NCI-H1930 (cell line): ENCODE measurements at places on chromosomes 7 and 10.

GRCh38 chr7:41312235-41312634 lies 390.7 kb downstream of the INHBA start:
- no peak for DNase-seq

GRCh38 chr10:124231168-124232155 lies 138.1 kb upstream of the CHST15 start:
- DNase-seq: no peak

GRCh38 chr10:117096599-117097201 lies 41.4 kb downstream of the VAX1 start:
- DNase-seq: no peak

GRCh38 chr10:101538446-101538845 lies 49.6 kb downstream of the POLL start:
- no peak for DNase-seq

DNA sequence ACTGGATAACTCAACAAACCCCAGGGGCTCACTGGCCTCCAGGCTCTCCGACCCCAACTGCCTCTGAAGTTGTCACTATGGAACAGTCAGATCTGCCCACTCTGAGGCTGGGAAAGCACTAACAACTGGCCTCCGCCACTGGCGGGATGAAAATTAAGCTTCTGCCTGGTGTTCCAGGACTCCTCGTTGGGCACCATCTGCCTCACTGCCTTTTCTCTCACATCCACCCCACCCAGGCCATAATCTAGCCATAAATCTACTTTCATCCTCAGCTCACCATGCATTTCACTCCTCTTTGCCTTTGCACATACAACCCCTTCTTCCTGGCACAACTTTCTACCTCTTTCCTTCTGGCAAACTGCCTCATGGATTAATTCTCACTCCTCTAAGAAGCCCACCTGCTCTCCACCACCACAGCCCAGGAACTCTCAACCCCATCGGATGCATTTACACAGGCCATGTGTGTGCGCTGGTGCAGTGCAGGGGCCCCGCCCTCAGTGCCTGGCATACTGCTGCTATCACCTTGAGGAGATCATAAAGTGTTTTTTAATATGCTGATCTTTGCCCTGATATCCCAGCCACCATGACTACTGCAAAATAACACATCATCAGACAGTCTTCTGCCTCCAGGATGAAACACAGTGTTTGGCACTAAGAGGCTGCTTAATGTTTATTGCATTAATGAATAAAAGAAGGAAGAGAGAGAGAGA lies 4.0 kb downstream of the CDHR1 start:
- no peak for DNase-seq

DNA sequence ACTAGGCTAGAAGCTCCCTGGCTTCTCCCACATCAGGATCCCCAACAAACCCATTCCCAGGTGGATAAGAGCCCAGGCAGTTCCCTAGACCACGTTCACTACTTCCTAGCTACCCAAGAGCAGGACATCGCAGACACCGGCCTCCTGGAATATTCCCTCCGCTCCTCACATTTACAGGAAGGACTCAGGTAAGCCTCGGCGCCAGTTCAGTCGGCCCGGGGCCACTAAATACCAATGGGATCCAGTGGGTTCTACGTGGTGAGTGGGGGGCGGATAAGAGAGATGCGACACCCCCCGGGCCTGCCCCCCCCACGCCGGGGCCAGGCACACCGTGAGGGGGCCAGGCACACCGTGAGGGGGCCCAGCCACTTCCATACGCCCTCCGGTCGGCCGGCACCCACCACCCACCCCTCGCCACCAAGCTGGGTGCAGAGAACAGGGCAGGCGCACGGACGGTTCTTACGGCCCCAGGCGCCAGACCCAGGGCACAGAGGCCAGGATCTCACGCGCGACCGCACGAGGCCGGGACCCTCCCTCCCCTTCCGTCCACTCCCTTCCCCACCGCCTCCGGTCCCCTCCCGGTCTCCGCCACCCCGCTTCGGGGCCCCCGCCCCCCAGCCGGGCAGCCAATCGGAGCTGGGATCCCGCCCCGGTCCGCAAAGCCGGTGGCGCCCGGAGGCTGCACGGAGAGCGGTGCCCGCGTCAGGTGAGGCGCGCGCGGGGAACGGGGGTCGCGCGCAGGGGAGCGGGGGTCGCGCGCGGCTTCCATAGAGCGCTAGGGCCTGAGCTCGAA lies at the start of gene BLVRA:
Gene BLVRA (plus strand): TSS at position 652 of the 793 bp plus-strand sequence. CDS start 12,479 bp downstream, outside the sequence.
- peak; percentile 38 for DNase-seq

GRCh38 chr10:14062528-14063260 lies 268.0 kb downstream of the FRMD4A start:
- DNase-seq: no peak

- no peak for DNase-seq
Measured at GRCh38 chr7:115008465-115009114, 86.7 kb downstream of the MDFIC start.

- DNase-seq: no peak
Measured at GRCh38 chr7:129187681-129188371, 607 bp upstream of the SMO start.

- no peak for DNase-seq
Measured at GRCh38 chr10:11249152-11249807, 231.6 kb downstream of the CELF2 start.

DNA sequence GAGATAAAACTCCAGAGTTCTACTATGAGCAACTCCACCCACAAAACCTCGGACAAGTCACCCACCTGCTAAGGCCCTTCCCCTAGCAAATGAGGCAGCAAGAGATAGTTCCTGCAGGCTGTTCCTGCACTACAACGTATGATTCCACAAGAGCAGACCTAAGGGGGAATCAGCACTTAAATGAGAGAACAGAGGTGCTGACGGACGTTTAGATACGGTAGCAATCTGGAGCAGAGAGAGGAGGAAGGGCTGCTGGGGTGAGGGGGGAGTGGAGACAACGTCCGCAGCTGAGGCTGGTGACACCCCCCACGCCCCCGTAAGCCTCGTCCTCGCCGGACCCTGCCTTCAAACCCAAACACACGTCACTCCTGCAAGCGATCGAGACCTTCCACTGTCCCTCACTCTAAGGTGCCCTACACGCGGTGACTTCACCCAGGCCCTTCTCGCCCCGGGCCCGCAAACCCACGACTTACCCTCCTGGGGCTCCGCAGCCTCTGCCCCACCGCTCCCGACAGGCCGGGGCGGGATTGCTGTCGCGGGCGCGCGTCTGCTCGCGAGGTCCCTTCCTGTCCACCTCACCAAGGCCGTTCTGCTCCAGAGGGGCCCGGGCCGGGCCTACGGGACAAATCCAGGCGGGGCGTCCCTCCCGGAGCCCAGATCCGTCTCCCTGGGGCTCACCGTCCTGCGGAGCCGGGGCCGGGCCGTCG lies 635 bp downstream of the ZNF12 start:
- DNase-seq: no peak

GRCh38 chr7:23014681-23015080 lies 751 bp upstream of the HYCC1 start:
- no peak for DNase-seq

DNA sequence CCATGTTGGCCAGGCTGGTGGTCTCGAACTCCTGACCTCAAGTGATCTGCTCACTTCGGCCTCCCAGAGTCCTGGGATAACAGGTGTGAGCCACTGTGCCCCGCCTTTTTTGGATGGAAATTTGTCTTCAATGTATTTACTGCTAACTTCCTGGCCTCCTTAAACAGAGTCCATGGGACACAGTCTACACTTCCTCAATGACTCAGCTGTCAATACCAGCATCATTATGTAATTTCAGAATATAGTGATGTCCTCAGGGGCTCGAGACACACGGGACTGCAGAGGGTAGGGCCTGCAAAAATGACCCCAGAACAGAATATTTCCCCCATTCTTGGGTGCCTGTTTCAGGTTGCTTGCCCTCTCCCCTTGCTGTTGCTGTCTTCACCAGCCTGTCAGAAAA lies 31.1 kb downstream of the CAMK2G start:
- no peak for DNase-seq

DNA sequence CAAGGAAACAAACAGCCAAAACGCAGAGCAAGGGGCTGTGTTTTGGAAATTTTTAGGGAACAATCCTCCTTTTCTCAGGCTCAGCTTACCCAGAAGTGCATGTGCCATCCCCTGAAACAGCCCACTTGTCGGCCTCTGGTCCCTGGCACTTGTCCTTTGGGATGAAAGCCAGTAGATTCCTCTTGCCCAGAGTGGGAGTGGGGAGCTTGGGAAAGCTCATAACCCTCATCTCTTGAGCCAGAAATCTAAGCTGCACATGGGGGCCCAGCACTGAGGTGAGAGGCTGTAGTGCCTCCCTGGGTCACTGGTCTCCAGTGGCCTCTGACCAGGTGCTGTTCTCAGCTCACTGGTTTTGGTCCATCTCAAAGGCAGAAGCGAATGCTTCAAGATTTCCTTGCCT lies 150.3 kb downstream of the RNF216 start:
- no peak for DNase-seq

GRCh38 chr7:14507617-14508016 lies 394.9 kb downstream of the DGKB start:
- no peak for DNase-seq

- DNase-seq: no peak
Measured at GRCh38 chr7:117759950-117760640, 113.1 kb downstream of the CTTNBP2 start.

DNA sequence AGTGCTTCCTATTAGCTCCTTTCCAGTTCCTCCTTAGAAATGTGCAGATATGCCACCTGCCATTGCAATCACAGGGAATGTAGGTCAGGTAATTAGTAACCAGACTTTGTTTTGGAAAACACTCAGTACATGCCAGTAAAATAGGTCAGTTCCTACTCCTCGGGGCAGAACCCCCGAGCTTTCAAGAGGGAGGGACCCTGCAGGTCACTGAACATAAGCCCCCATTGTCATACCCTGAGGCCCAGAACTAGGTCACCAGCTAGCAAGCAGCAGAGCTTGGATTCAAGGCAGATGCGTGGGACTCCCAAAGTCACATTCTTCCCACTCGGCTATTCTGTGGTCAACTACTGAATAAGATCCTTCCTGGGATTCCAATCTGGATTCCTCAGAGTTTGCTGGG lies 104.8 kb downstream of the PPP1R3C start:
- no peak for DNase-seq

DNA sequence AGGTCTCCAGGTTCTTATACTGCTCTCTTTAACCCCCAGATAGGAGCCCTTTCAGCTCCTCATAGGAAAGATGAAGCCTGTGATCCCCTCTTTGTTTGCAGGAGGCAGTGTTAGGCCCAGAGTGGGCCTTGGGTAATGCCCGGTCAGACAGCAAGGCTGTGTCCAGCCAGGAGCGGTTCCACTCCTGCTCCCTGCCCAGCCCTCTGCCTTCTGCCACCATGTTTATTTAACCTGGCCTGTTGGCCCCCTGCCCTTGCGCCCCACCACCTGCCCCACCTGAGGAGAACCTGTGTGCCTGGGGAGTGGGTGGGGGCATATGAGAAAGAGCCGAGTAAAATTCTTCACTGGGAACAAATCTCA lies 24.3 kb downstream of the CDH23 start:
- DNase-seq: no peak

GRCh38 chr7:78616539-78616938 lies 818.0 kb downstream of the PHTF2 start:
- no peak for DNase-seq

- DNase-seq: no peak
Measured at GRCh38 chr7:146791344-146792285, 675.0 kb downstream of the CNTNAP2 start.

DNA sequence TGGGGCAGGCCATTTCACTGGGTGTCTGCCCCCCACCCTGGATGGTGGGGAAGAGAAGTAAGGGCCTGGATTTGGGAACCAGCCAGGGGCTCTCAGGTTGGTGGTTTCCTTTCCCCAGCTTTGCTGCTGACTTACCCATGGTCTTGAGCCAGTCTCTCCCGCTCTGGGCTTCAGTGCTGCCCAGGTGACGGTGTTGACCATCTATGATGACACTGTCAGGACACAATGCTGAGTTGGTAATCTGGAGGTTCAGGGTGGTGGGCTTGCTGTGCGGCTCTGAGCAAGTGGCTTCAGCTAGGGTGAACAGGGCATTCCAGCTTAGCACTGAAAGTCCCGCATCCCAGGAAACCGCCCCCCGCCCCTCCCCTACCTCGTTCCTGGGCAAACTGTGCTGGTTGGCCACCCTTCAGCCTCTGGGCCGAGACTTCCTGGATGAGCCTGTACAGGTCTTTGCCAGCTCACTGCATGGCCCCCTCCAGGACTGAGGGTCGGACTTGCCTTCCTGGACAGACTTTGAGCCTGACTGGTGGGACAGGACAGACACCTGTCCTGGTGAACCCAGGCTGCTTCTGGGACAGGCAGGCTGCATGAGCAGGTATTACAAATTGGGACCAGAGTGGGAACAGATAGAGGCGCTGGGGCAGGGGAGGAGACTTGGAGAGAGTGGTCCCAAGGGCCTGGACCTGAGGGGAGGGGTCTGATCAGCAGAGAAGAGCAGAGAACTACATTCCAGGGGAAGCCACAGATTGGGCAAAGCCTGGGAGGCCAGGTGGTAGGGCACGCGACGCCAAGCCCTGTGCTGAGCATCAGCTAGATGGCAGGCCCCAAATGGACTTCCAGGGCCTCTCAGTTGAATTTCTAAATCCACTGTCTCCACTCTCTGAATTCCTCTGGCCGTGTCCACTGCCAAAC lies 19.9 kb upstream of the ZMIZ1 start:
- DNase-seq: no peak

GRCh38 chr10:128035557-128035973 lies 90.7 kb downstream of the MKI67 start:
- DNase-seq: no peak

DNA sequence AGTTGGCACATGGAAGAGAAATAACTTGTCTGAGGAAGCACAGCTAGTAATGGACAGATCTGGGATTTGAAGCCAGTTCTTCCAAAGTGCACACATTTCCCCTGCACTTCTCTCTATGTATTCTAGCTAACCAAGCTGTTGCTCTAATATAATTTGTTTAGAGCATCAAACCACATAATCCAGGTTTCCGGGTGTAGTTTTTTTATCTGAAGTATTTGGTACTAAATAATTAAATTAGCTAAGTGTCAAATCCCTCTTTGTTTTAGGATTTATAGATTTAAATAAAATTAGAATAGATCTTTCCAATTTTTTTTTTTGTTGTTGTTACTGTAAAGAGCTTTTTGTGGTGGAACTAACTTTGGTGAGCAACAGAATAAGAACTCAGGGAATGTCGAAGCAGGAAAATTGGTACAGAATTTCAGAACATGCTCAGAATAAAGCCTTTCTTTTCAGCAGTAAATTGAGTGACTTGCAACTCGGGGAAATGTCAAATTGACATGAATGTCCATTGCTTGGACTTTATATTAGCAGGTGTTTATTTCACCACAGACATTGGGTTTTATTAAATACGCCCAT lies 33.7 kb downstream of the CAMK1D start:
- DNase-seq: no peak

- DNase-seq: no peak
Measured at GRCh38 chr7:151888079-151889067, 11.5 kb upstream of the PRKAG2 start.
